ENCODE measurements at places on chromosomes 3 and 15. TPM values are rescaled to one million over a fixed set of nuclear protein-coding genes. Genes with fewer than 3 reads are reported as not detected.

The THSD4 gene
- not detected for total RNA-seq

The MOBP gene
- not detected for total RNA-seq

The ADAM10 gene
- 173 TPM for total RNA-seq

The HYPK gene
- 17.2 TPM for total RNA-seq

The SLC2A2 gene
- total RNA-seq, result not detected

The ZNF662 gene
- 2.5 TPM for total RNA-seq

The C2CD4A gene
- total RNA-seq, result not detected

The GJD2 gene
- total RNA-seq, result not detected

The TM4SF18 gene
- total RNA-seq, result not detected

The CMTM7 gene
- total RNA-seq, result 45.3 TPM

The ZSCAN2 gene
- total RNA-seq, result 9.6 TPM

The MESD gene
- total RNA-seq, result 28.4 TPM

The DNAH12 gene
- total RNA-seq, result 0.30 TPM

The CCR9 gene
- 21.6 TPM for total RNA-seq

The CD276 gene
- total RNA-seq, result 0.71 TPM

The TNNC1 gene
- total RNA-seq, result 3.2 TPM

The FAM3D gene
- not detected for total RNA-seq

The ACOX2 gene
- not detected for total RNA-seq

The RASL12 gene
- total RNA-seq, result not detected

The LRRIQ4 gene
- total RNA-seq, result 0.22 TPM

The TRIM42 gene
- total RNA-seq, result not detected

The PPP4R2 gene
- total RNA-seq, result 72.0 TPM

The IL17RC gene
- total RNA-seq, result not detected

The LYSMD2 gene
- 27.3 TPM for total RNA-seq

The SOX14 gene
- total RNA-seq, result not detected

The CD96 gene
- total RNA-seq, result 375 TPM

The RLBP1 gene
- not detected for total RNA-seq

The TMCO5A gene
- total RNA-seq, result not detected

The UNC45A gene
- total RNA-seq, result 78.6 TPM

The LCMT2 gene
- total RNA-seq, result 11.9 TPM

The FBLN2 gene
- total RNA-seq, result 2.6 TPM

The AADACL2 gene
- total RNA-seq, result not detected

The RSL24D1 gene
- 96.0 TPM for total RNA-seq

The CFAP20DC gene
- total RNA-seq, result 1.4 TPM

The PPP1R14D gene
- total RNA-seq, result not detected

The KLF13 gene
- total RNA-seq, result 230 TPM

The SLCO2A1 gene
- not detected for total RNA-seq

The RASGRP1 gene
- total RNA-seq, result 179 TPM

The CP gene
- not detected for total RNA-seq

The EIF4E3 gene
- 64.6 TPM for total RNA-seq

The CNTN6 gene
- total RNA-seq, result not detected

The CLSTN2 gene
- total RNA-seq, result not detected

The NRG4 gene
- total RNA-seq, result not detected

The ZPLD1 gene
- not detected for total RNA-seq

The ABHD5 gene
- 10.5 TPM for total RNA-seq

The CFAP91 gene
- total RNA-seq, result 0.11 TPM

The GUCA1C gene
- total RNA-seq, result not detected

Measured in activated naive CD8-positive, alpha-beta T cell treated with anti-CD3 and anti-CD28 coated beads, Interleukin-2, amount 10 ng/mL, durations not matched to agents 7 days and 5 days (primary cell).